H9 (cell line): ENCODE measurements at places on chromosomes 11 and 22. TPM values are rescaled to one million over a fixed set of nuclear protein-coding genes. Genes with fewer than 3 reads are reported as not detected.

The ABCC8 gene
- 2.4 and 3.2 TPM in 2 replicates for total RNA-seq

The KCNJ1 gene
- total RNA-seq = not detected in 2 replicates

The RIN1 gene
- total RNA-seq = 5.4 and 5.5 TPM in 2 replicates

The MMP8 gene
- not detected in 2 replicates for total RNA-seq

The PDE3B gene
- 6.6 and 7.2 TPM in 2 replicates for total RNA-seq

The PYGM gene
- 3.6 TPM in 2 replicates for total RNA-seq

The TLCD5 gene
- 6.8 and 7.1 TPM in 2 replicates for total RNA-seq

The P2RY2 gene
- total RNA-seq = 0.26 and 0.35 TPM in 2 replicates

The TRPC6 gene
- total RNA-seq = 12.5 and 14.4 TPM in 2 replicates

The FAM111B gene
- total RNA-seq = 31.9 and 35.0 TPM in 2 replicates

The CRYBB3 gene
- 0.39 and 0.53 TPM in 2 replicates for total RNA-seq

The C22orf42 gene
- total RNA-seq = not detected in 2 replicates

The GGTLC3 gene
- not detected in 2 replicates for total RNA-seq

The MED15 gene
- total RNA-seq = 46.0 and 47.4 TPM in 2 replicates

The BTBD18 gene
- not detected in 2 replicates for total RNA-seq

The ADAMTS15 gene
- 1.3 and 1.5 TPM in 2 replicates for total RNA-seq
